A549 (cell line): ENCODE measurements at places on chromosomes 3 and 15.
A peak's percentile ranks its signal among the peaks of the same experiment; 100 is the strongest.

DNA sequence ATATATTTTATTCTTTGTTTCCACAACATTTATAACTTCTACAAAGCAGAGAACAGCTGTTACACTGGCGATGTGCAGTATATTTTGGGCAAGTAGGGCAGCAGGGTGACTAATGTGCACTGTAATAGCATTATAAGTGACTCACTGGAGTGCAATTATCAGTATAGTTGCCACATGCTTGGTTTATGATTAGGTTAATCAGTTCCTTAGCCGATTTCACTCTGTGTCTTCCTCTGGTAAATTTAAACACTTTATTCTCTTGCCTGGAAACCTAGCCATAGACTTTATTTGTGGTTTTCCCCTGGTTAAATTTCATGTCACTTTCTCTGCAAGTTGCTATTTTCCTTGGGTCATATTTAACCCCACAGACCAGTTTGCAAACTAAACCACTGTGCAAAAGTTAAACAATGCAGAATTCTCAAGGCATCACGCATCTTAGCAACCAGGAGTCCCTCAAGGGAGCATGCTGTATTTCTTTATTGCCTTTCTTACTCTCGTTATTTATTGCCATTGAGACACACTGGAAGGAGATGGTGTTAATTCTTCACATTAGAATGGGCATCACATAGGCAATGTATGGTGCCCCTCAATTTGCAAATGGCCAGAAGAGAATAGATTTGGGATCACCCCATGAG, 690.2 kb upstream of the DPPA4 start:
- no peak for DNase-seq

GRCh38 chr3:71582612-71583565, 639 bp downstream of the FOXP1 start:
- peak; percentile 56 for DNase-seq

- no peak for DNase-seq
Measured at GRCh38 chr3:194329583-194329965, 21.6 kb downstream of the CPN2 start.

- no peak for DNase-seq
Measured at GRCh38 chr3:131883086-131883485, 151.7 kb downstream of the CPNE4 start.

DNA sequence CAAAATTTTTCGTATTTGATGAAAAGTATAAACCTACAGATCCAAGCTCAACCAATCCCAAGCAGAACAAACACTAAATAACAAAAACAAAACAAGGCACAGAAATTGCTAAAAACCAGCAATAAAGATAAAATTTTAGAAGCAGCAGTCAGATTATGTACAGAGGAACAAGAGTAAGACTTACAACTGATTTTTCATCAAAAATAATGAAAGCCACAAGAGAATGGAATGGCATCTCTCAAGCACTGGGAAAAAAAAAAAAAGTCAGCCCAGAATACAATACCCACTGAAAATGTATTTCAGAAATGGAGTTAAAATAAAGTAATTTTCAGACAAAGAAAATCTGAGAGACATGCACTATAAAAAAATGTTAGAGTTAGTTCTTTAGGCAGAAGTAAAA, 27.0 kb downstream of the GPR156 start:
- no peak for DNase-seq

DNA sequence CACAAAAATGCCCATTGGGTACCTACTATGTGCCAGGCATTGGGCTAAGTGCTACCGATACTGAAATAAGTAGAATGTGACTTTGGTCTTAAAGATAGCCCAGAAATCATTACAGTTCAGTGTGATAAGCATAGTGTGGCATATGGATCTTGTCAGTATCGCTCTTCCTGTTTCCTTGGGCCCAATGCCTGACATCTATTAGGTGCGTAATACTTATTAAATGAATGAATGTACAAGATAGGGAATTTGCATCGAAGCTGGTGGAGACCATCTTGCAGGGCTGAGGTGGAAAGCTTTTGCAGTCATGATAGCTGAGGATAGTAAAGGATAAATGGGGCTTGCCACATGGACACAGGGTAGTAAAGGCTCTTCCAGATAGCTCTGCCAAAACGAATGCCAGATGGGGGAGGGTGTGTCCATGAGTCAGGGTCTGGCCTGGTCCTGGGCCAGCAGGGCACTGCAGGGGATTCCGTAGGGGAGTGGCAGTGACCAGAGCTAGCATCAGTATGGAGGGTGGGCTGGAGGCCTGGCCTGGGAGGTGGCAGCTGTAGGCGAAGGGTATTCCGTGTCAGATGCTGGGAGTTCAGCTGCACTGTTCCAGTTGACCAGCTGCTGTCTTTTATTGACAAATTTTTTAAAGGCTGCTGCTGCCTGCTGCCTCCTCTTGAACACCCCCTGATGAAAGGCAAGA, 23.5 kb downstream of the TSEN2 start:
- DNase-seq = no peak

DNA sequence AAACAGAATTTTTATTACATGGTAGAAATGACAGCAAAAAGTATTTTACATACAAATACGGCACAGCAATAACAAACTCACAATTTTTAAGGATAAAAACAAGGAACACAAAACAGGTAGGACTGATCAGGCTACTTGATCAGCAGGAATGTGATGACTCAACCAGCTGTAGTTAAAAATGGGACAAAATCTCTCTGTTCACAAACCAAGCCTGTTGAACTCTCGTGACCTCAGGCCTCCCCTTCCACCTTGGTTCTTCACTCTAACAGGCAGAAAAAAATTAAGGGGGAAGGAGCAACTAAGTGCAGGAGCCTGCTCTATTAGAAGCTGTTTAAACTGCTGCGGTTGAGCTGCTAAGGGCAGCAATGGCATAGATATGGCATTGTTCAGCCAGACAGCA, 18.7 kb downstream of the FBXL22 start:
- DNase-seq = no peak
